ENCODE measurements at places on chromosomes 1 and 21.

DNA sequence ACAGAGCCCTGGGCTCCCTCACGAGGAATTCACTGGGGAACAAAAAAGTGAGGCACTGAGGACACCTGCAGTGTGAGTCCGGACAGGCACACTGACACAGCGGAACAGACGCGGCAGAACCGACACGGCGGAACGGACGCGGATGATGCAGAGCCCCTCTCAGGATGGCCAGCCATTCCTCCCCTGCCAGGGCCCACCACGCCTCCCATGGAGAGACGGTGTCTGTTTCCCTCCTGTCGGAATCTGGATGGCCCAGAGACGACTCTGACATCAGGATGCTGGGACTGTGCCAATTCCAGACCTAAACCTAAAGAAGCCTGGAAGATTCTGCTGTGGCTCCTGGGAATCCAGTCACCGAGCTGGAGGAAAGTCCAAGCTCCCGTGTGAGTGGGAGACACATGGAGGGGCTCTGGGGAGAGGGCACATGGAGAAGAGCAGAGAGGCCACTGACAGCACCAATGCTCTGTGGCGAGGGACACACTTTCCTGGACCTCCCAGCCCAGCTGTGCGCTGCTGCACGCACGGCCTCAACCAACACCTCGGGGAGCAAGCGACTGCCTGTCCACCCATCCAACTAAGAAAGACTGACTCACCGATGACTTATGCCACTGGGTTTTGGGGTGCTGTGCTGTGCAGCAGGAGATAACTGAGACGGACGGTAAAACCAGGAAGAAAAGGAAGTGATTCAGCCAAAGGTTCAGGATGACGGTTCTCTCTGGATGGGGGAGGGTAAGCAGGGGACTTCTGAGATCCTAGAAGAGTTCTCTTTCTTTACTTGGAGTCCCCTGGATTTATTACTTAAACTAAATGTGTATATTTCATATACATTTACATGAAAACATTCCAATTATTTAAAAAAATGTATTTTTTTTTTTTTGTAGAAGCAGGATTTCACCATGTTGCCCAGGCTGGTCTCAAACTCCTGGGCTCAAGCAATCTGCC is 23.3 kb downstream of the ZBTB17 start:
- peak; percentile 97 for DNase-seq

GRCh38 chr1:228349701-228350171 is 56.9 kb downstream of the TRIM11 start:
- DNase-seq: no peak

DNA sequence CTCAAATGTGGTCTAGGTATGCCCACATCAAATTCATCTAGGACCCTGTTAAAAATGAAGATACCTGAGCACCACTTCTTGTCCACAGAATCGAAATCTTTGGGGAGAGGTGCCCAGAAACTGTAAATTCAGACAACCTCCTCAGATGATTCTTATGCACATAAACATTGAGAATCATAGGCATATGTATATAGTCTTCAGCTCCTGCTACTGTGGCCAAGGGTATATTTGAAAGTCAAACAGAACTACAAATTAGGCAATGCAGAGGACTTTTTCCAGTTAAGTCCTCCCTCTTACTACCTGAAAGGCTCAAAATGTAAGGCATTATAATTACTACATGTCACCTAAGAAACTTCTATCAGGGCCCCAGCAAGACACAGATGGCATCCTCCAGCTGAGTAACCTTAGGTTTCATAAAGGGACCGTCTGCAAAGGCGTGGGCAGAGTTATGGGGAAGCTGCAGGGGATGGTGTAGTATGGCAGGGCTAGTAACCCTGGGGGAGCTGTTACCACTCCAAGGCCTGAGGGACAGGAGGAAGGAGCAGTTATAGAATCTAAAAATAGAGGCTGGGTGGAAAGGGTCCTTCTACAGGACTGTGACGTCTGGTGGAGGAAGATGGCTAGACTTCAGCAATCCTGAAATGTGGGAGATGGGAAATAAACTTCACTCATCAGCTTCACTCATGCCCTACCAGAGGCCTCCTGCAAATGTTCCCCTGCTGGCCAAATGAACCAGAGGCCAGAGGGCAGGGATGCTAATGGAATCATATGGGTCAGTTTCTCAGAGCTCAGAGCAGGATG is 46.3 kb downstream of the DAB1 start:
- no peak for DNase-seq

DNA sequence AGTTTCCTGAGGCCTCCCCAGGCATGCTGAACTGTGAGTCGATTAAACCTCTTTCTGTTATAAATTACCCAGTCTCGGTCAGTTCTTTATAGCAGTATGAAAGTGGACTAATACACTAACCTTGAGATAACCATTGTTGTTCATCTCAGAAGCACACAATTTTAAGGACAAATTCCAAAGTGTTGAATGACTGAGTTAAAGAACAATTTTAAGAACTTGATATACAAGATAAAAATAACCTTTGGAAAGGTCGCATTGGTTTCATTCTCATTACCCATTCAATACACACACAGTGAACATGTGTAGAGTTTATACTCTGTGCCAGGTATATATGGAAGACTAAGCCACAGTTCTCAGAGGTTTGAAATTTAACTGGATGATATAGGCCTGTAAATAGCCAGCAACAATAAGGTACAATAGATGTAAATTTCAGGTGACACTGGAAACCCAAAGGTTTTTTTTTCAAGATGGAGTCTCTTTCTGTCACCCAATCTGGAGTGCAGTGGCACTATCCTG is 19.1 kb upstream of the SRSF10 start:
- no peak for DNase-seq

- DNase-seq: peak; percentile 59
Measured at GRCh38 chr1:231013391-231014015, 26.6 kb downstream of the FAM89A start.

DNA sequence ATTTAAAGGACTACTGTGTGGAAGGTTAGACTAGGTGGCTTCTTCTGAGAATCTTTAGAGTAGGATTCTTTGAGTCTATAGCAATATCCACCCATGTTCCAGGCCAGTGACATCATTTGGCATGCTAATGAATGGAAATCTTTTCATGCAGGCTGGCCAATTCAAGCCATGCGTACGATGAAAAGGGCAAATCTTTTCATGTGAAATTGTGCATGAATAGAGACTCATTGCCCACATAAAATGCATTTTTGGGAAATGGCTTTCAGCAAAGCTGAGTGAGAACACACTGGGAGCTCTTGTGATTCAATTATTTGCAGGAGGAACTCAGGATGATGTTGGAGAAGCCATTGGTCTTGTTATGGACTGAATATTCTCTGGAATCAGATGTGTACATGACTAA is 324.9 kb upstream of the DAB1 start:
- DNase-seq: no peak

DNA sequence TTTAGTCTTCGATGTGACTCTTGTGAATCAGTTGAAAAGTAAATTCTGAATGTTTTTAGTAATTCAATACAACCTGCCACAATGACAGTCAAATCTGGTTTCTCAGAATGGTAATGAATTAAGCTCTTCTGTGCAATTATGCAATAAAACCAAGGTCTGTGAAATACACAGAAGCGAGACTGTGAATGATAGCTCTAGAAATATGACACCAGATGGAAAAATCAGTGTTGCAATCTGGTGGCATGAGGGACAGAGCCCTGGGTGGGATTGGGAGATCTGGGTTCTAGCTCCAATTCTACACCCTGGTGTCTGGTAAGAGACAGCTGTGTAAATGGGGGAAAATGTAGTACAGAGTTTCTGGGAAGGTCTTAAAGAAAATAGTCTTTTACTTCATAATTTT is 586.4 kb upstream of the ZRANB2 start:
- DNase-seq: no peak

DNA sequence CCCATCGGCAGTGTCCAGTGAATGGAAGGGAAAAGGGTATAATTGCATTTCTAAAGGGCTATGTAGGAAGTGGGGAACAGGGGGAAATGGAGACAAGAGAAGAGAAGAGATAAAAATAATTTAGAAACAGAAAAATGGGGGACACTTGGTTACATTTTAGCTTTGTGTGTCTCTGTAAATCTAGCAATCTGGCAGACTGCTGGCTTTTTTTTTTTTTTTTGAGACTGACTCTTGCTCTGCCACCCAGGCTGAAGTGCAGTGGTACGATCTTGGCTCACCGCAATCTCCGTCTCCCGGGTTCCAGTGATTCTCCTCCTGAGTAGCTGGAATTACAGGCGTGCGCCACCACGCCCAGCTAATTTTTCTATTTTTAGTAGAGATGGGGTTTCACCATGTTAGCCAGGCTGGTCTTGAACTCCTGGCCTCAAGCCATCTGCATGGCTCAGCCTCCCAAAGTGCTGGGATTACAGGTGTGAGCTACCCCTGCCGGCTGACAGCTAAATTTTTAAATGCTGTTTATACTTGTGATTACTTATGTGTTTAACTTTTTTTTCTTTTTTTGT is 53.4 kb downstream of the AGPAT3 start:
- no peak for DNase-seq

DNA sequence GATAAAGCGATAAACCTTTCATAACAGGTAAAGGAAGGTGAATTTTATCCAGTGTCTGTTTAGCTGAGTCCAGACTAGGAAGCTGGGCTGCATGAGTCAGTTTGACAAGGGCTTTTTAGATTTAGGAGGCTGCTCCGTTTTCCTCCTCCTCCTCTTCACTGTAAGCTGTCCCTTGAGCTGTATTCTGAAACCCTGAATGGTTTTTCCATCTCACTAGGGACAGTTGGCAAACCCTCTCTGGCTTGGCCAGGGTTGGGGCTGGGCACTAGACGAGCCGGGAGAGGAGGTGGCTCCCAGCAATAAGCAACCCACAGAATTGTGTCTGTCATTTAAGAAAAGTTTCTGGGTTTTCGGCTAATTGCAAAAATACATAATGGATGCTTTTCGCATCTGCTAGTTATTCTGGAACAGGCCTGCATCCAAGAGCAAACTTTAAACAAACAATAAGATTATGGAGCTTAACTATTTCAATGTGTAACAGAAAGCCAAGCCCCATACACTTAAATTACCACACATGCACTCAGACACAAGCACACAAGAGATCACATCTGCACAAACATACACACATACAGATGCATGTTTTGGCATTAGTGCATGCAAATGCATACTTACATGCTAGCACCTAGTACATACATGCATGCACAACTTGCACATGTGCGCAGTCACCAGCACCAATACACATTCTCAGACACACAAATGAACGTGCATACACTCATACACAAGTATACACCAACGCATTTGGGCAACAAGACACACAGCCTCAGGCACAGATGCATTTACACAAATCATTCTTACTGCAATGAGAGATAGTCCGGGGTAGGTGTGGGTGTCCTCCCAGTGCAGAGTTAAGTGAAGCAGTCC is 27.8 kb upstream of the FOXE3 start:
- DNase-seq: no peak

GRCh38 chr1:115320377-115320776 is 17.7 kb downstream of the NGF start:
- no peak for DNase-seq

- DNase-seq: no peak
Measured at GRCh38 chr1:47598357-47598756, 160.5 kb downstream of the FOXD2 start.

DNA sequence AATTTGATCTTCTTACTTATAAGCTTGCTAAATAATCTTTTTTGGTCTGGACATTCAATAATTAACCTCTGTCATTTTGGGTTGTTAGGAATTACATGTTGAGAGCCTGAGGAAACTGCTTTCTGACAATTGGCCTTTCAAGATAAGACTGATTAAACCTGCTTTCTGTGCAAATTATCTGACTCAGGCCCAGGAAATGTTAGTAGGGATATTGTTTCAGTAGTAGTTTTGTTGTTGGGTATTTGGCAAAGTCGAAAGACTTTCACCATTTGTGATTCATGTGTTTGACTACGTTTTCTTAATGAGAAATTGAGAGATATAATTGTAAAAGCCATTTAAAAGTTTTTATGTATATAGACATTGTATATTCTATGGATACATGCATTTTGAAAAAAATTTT is 81.1 kb upstream of the GPR88 start:
- no peak for DNase-seq

GRCh38 chr1:60223158-60223557 is 149.6 kb upstream of the C1orf87 start:
- no peak for DNase-seq

GRCh38 chr1:203173011-203173555 is 2.5 kb downstream of the MYBPH start:
- no peak for DNase-seq

DNA sequence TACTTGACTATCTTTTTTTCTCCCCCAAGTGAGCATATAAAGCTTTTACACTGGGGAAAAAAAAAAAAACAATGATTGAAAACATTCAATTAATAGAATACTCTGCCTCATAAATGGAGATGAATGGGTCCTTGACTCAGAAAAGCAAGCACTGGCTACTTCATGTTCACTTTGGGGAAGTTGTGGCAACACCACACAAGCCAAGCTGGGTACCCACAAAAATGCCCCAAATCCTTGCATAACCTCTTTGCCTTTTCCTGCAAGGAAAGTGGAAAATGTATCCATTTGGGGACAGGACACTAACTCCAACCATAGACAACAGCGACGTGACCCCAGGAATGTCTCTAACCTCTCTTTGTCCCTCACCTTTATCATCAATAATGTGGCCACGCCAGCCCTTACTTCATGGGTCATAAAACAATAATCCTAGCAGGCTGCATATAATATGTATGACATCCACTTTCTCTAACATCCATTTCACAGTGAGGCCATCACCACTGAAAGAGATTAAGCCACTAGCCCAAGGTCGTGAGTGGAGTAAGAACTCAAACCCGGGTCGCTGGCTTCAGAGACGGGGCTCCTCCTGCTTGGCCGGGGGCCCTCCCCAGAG is 2.3 kb downstream of the ECE1 start:
- no peak for DNase-seq

DNA sequence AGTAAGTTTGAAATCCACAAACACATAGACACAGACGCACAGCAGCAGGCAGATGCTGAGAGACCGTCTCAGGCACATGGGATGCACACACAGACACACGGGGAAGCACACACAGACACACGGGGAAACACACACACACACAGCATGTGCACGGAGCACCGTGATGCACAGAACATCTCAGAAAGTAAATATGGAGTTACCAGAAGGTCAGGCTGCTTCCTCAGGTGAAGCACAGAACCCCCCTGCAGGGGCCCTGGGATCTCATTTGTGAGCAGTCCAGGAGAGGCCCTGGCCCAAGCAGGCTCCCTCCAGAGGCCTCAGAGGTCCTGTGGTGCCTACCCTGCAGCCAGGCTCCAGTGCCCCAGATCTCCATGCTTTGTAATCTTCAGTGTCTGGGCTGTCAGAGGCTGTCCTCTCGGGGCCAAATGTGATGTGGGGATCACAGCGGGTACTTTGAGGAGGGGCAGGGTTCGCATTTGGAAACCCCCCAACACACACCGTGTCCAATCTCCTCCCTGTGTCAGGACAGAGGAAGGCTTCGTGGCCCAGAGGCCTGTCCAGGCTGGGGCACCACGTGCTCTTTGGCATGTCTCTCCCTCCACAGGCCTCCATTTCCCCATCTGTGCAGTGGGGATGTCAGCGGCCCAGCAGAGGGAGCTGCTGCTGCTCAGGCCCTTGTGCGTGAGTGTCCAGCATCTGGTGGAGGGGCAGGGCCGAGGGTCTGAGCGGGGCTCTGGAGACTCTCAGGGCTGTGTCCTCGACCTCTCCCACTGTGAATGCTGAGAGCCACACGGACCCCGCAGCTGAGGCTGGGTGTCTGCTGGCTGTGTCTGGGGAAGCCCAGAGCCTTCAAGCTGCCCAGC is 23.0 kb upstream of the PRSS38 start:
- DNase-seq: no peak
